T47D (cell line): ENCODE measurements at places on chromosomes 12 and 14.
A peak's percentile ranks its signal among the peaks of the same experiment; 100 is the strongest.

DNA sequence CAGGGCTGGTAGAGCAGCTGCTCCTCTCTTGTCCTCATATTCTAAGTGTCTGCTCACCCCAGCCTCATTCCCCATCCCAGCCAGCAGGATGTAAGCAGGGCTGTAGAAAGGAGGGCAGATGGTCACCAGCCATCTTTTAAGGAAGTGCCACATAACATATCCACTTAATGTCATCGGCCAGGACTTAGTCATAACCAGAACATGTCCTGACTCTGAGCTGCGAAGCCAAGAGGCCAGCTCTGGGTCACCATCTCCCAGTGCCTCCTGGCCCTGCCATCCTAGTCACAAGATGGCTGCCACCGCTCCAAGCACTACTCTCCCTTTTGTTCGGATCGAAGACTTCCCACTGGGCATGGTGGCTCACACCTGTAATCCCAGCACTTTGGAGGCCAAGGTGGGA, 123.9 kb downstream of the PLXNC1 start:
- no peak for DNase-seq

GRCh38 chr14:94679106-94679810, 67.1 kb downstream of the SERPINA3 start:
- no peak for DNase-seq

DNA sequence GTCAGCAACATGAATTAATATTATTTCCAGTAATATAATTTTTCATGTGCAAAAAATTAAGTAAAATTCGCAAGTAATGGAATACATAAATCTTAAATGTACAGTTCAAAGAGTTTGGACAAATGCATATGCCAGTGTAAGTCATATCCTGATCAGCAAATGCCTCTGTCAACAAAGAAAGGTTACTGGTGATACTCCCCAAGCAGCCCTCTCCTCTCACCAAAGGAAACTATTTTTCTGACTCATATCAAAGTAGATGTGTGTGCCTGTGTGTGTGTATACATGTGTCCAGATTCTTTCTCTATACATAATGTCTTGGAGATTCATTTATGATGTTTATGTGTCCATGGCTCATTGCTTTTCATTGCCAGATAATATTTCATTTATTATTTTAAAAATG, 1035.0 kb downstream of the SLC16A7 start:
- DNase-seq, result no peak

DNA sequence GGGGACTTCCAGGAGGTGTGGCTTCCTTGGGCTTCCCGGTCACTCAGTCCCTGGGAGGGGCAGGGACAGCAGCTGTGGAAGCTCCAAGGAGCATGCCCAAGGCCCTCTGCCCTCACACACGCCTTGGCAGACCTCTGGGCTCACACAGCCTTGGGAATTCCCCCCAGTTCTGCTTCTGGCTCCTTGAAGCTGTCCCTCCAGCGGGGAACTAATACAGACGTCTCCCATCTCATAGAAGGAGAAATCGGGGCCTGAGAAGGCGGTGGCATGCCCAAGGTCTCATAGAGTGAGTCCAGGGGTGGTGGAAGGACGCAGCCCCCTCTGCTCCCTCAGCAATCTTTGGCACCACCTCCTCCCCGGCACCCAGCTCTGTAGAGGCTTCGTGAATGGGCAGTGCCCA, 15.7 kb upstream of the TMEM119 start:
- DNase-seq, result no peak

- DNase-seq, result no peak
Measured at GRCh38 chr12:51128919-51129318, 44.0 kb downstream of the TFCP2 start.

GRCh38 chr12:2510045-2510444, 284.7 kb upstream of the FKBP4 start:
- DNase-seq, result no peak

- DNase-seq, result peak; percentile 37
Measured at GRCh38 chr12:47141459-47141858, 61.7 kb upstream of the AMIGO2 start.

GRCh38 chr12:51666696-51667095, 75.7 kb downstream of the SCN8A start:
- no peak for DNase-seq
